ENCODE measurements at places on chromosomes 7 and 10.

DNA sequence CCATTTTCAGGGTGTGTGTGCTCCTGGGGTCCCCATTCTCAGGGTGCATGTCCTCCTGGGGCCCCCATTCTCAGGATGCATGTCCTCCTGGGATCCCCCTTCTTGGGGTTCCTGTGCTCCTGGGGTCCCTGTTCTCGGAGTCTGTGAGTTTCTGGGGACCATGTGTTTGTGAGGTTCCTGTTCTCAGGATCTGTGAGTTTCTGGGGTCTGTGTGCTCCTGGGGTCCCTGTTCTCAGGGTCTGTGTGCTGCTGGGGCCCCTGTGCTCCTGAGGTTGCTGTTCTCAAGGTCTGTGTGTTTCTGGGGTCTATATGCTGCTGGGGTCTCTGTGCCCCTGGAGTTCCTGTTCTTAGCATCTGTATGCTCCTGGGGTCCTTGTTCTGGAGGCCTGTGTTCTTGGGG lies 425.5 kb downstream of the GLRX3 start:
- no peak for DNase-seq

- DNase-seq: no peak
Observed at GRCh38 chr7:51016546-51016945, 233.8 kb upstream of the GRB10 start.

DNA sequence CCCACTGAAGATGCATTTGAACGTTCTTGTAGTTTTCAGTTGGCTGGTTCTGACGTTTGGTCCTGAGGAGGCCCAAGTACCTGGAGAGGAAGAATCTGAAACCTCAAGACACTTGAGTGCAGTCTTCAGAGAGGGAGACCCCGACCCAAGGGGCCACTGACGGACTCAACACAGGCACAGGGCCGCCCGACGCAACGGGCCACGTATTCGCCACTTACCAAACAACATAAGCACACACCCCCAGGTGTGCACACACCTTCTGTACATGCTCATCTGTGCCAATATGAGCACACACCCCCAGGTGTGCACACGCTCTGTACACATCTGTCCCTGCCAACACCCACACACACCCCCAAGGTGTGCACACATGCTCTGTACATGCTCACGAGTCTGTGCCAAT lies 68.5 kb downstream of the DIP2C start:
- DNase-seq: no peak

GRCh38 chr7:54961391-54961790 lies 57.4 kb upstream of the EGFR start:
- no peak for DNase-seq

GRCh38 chr10:23065181-23065948 lies 30.0 kb upstream of the MSRB2 start:
- DNase-seq: no peak

GRCh38 chr7:19224951-19225350 lies 79.7 kb upstream of the FERD3L start:
- DNase-seq: no peak

DNA sequence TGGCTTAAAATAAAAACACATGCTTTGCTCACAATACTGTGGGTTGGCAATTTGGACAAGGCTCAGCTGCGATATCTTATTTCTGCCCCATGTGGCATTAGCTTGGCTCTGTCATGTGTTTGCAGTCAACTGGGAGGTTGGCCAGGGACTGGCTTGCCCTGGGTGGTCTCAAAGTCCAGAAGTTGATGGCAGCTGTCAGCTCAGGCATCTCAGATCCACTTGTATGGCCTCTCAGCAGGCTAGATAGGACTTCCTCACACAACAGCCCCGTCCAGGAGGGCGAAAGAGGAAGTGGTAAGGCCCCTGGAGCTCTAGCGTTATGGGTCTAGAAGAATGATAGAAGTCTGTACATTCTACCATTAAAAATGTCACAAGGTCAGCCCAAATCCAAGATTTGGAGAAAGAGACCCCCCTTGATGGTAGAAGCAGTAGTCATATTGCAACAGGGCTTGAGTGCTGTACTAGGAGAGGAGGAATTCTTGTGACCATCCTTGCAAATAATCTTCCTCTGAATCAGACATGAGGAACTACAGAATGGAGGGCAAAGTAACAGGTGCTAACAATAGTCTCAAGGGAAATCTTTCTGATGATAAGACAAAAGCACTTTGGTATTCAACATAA lies 166.2 kb downstream of the FAM107B start:
- DNase-seq: no peak

DNA sequence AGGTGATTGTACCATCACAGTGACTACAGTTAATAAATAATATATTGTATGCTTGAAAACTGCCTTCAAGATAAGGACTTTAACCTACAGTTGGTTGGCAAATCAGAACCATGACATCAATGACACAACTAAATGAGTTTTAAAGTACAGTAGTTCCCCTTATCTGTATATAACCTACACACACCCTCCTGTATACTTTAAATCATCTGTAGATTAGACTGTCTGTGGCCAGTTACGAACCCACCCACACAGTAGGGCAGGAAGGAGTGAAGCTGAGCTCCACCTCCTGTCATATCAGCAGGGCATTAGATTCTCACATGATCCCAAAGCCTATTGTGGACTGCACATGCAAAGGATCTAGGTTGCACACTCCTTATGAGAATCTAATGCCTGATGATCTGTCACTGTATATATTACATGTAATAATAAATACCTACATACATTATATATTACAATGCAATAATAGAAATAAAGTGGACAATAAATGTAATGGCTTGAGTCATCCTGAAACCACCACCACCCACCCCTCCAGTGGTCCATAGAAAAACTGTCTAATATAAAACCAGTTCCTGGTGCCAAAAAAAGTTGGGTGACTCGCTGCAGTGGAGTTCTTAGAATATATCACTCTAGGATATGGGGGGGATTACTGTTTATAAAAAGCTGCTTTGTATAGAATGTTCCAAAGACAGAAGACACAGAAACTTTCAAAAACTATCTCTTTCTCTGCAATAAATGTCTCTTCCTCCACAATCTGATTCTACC lies 5.6 kb downstream of the TPK1 start:
- DNase-seq: no peak

DNA sequence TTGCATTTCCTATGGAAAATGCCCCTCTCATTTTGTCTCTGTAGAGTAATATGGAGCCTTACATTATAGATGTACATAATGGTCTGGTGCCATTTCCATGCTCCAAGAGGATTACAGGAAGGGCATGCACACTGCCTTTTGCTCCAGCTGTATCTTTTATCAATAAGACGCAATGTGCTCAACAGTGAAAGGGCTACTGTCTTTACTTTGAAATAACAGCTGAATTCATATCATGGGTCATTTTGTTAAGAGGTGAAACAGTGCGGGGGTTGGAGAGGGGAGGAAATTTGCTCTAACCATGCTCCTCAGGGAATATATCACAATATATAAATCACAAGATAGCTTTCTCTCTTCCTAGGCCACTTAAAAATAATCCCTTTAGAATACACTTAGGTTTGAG lies 77.7 kb downstream of the ICA1 start:
- DNase-seq: no peak

- no peak for DNase-seq
Observed at GRCh38 chr7:139762886-139763285, 14.9 kb downstream of the HIPK2 start.

DNA sequence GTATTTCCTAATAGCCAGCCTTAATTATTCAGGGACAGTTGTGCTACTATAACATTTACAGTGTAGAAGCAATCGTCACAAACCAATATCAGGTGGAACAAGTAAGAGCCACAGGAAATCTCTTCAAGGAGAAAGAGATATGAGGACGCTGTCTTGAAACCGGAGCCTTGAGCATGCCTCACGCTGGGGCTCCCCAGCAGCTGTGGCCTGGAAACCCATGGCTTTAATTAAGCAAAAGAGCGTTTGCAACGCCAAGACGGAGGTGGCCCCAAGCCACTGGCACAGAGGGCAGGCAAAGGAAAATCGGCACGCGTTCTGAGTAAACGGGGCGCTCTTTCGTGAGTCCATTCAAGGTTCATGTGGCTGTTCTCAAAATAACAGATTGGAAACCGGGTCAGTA lies 84.4 kb downstream of the C10orf90 start:
- no peak for DNase-seq

DNA sequence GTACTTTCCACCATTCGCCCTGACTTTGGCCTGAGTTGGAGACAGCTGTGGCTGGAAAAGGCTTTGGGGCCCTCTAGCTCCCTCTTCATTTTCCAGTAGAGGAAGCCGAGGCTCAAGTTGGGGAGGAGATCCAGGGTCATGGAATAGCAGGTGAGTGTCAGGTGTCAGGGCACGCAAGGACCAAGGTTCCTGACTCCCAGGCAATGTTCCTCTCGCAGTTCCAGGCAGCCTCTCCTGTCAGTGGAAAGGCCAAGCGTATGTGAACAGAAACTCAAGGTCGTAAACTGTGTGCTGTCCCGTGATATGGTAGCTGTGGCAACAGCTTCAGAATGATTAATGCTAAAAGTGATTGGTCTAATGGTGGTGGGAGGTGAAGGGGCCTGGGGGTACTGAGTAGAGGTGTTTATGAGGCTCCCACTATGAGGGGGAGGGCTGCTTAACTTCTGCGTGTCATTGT lies 13.2 kb downstream of the ADAMTS14 start:
- DNase-seq: no peak

- DNase-seq: no peak
Observed at GRCh38 chr10:79248341-79249185, 98.7 kb upstream of the PPIF start.

GRCh38 chr10:5890452-5890915 lies 441 bp downstream of the FBH1 start:
- no peak for DNase-seq

- DNase-seq: peak; percentile 3
Observed at GRCh38 chr10:5888843-5889623, 660 bp downstream of the ANKRD16 start.

- DNase-seq: no peak
Observed at GRCh38 chr7:131196803-131197202, 130.9 kb upstream of the MKLN1 start.

- no peak for DNase-seq
Observed at GRCh38 chr7:149780636-149781419, 7.4 kb upstream of the ZNF467 start.

GRCh38 chr10:34880817-34881216 lies 65.7 kb upstream of the PARD3 start:
- DNase-seq: no peak

All from SW 1271 (cell line).